Femur (tissue), 1 donor: ENCODE measurements at places on chromosomes 3 and 15.

GRCh38 chr3:170724599-170725280 lies 138.9 kb upstream of the SLC7A14 start:
- no peak for DNase-seq

GRCh38 chr15:32844118-32844711 lies 126.4 kb downstream of the GREM1 start:
- DNase-seq = no peak

DNA sequence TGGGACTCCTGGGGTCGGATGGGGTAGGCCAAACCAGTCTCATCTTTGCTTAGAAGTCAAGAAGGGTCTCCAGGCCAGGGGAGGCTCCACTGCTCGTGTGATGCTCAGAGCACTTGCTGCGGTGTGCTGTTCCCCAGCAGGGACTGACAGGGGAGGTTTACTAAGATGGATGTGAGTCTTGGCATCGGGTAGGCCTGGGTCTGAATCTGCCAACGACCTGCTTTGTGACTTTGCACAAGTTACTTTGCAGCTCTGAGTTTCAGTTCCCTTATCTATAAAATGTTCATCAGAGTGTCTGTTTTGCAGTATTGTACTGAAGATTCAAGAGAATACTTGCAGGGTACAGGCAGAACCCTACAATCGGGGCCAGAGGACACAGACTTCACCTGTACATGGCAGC lies 17.3 kb upstream of the CDCP1 start:
- no peak for DNase-seq

DNA sequence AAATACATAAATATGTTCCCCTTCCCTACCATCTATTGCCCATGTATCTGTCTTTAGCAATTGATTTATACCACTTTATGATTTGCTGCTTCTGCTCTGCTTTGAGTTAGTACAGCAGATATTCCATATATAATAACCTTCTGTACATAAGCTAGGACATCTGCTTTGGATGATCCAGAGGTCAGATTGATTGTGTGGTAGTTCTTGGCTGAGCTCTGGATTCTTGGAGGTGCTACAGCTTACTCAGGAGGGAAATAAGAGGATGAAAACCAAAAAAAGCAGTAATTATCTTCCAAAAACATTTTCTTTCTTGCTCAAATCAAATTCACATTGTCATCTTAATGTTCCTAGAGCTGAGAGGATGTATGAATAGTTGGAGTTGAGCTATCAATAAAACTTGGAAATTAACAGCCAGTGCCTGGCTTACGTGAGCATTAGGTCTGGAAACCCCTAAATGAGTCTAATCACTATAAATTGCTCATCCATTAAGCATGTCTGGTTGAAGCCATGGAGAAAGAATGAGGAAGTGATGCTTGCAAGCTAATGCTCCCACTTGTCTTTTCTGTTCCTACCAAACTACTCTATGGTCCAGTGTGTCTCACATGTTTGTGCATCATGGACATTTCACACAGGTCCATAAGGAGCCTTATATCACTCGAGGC lies 36.3 kb upstream of the TMEM42 start:
- DNase-seq = no peak

- no peak for DNase-seq
These were observed 27.0 kb downstream of the ARL14 start for GRCh38 chr3:160703974-160704373.

- no peak for DNase-seq
These were observed 46.3 kb upstream of the GADL1 start for GRCh38 chr3:30940740-30941139.

GRCh38 chr3:124764746-124765145 lies 34.5 kb downstream of the UMPS start:
- no peak for DNase-seq

DNA sequence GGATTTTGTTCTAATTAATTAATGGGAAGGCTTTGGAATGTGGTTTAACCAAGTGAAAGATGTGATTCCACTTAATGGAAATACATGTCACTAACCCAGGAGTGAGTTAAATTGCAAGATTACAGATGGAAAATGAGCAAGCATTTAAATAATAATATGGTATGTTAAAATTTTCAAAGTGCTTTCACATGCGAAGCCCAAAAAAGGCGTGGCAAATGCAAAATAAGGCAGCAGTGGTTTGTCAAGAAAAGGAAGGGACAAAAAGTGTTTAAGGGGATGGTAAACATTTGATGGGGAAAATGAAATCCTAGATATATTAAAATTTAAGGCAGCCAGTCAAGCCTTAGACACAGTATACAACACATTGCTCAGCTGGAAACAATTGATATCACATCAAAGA lies 2.9 kb downstream of the TICRR start:
- DNase-seq = no peak
